ENCODE measurements at places on chromosomes 4 and X. TPM values are rescaled to one million over a fixed set of nuclear protein-coding genes. Genes with fewer than 3 reads are reported as not detected.

Gene NXF2B
- 0.69 TPM for polyA plus RNA-seq

Gene CYSLTR1
- polyA plus RNA-seq = 2.9 TPM

Gene CDS1
- 29.2 TPM for polyA plus RNA-seq

Gene DMP1
- not detected for polyA plus RNA-seq

Gene RIBC1
- 5.0 TPM for polyA plus RNA-seq

Gene MAGEA2
- polyA plus RNA-seq = not detected

Gene GAGE1
- not detected for polyA plus RNA-seq

Gene RAB33A
- polyA plus RNA-seq = 0.65 TPM

Gene GUCY1B1
- polyA plus RNA-seq = 80.9 TPM

Gene ACE2
- 44.8 TPM for polyA plus RNA-seq

Gene SH3D19
- polyA plus RNA-seq = 25.0 TPM

Gene DCUN1D4
- polyA plus RNA-seq = 57.8 TPM

Gene SSX4
- polyA plus RNA-seq = not detected

Gene NPY2R
- polyA plus RNA-seq = 0.27 TPM

Gene GLRA2
- polyA plus RNA-seq = 0.23 TPM

Gene MND1
- polyA plus RNA-seq = 20.3 TPM

Gene SMIM43
- 0.35 TPM for polyA plus RNA-seq

Gene SPACA5
- 0.27 TPM for polyA plus RNA-seq

Gene LNX1
- 17.0 TPM for polyA plus RNA-seq

Gene GRPR
- polyA plus RNA-seq = 0.28 TPM

Gene CT45A2
- polyA plus RNA-seq = not detected

Gene DHRSX
- polyA plus RNA-seq = 34.5 TPM

Gene DDIT4L
- polyA plus RNA-seq = 3.7 TPM

Gene HERC5
- 5.8 TPM for polyA plus RNA-seq

Gene EMD
- 64.7 TPM for polyA plus RNA-seq

Gene IGSF1
- 24.7 TPM for polyA plus RNA-seq

Gene KLKB1
- polyA plus RNA-seq = 0.89 TPM

Gene LPAR4
- polyA plus RNA-seq = 22.7 TPM

Gene RAB39B
- 2.8 TPM for polyA plus RNA-seq

Gene POLN
- 2.5 TPM for polyA plus RNA-seq

Gene NDST4
- 0.37 TPM for polyA plus RNA-seq

Gene F9
- polyA plus RNA-seq = not detected

Gene HAUS3
- 21.1 TPM for polyA plus RNA-seq

Gene MAGIX
- polyA plus RNA-seq = 5.3 TPM

Gene MAGEA4
- polyA plus RNA-seq = not detected

Gene GPC3
- polyA plus RNA-seq = 1,260 TPM

Gene HPSE
- polyA plus RNA-seq = 0.93 TPM

Gene CITED1
- 9.9 TPM for polyA plus RNA-seq

Gene PNMA6A
- polyA plus RNA-seq = 7.0 TPM

Gene INTS6L
- polyA plus RNA-seq = 23.2 TPM

Gene CENPE
- polyA plus RNA-seq = 13.1 TPM

Gene CFP
- 0.68 TPM for polyA plus RNA-seq

Gene PNMA5
- 0.10 TPM for polyA plus RNA-seq

Gene ARR3
- polyA plus RNA-seq = 0.43 TPM

Gene SLC9B1
- 4.8 TPM for polyA plus RNA-seq

Gene CYLC1
- not detected for polyA plus RNA-seq

Gene MAPK10
- 53.5 TPM for polyA plus RNA-seq

Gene PRMT9
- 30.5 TPM for polyA plus RNA-seq

Gene PRKX
- polyA plus RNA-seq = 15.3 TPM

Gene TEX13B
- polyA plus RNA-seq = not detected

Gene PHKA2
- polyA plus RNA-seq = 33.1 TPM

All from right renal cortex interstitium (tissue), 3 donors.